ENCODE measurements at places on chromosomes 16 and 17. TPM values are rescaled to one million over a fixed set of nuclear protein-coding genes. Genes with fewer than 3 reads are reported as not detected.
A peak's percentile ranks its signal among the peaks of the same experiment; 100 is the strongest.

- DNase-seq, result no peak
Measured at GRCh38 chr17:32123782-32124181, 18.5 kb upstream of the RHOT1 start.

The LAT gene
- 6.8 TPM for total RNA-seq

- no peak for DNase-seq
Measured at GRCh38 chr16:62709794-62710193, 673.6 kb upstream of the CDH8 start.

The SETD1A gene
- 19.5 TPM for total RNA-seq

- no peak for DNase-seq
Measured at GRCh38 chr17:68182940-68183551, 64.8 kb upstream of the AMZ2 start.

- no peak for DNase-seq
Measured at GRCh38 chr16:16915771-16916170, 536.8 kb downstream of the NPIPA7 start.

The SULT1A1 gene
- 31.1 TPM for total RNA-seq

The SEPTIN12 gene
- 2.6 TPM for total RNA-seq

DNA sequence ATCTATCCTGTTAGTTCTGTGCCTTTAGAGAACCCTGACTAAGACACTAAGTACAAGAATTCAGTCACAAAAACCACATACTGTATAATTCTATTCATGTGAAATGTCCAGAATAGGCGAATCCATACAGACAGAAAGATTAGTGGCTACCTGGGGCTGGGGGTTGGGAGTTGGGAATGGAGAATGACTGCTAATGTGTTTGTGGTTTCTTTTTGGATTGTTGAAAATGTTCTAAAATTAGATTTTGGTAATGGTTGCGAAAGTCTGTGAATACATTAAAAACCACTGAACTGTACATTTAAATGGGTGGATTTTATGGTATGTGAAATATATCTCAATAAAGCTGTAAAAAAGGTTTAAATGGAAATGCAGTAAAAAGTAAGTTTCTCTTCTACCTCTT, 80.4 kb upstream of the AKTIP start:
- no peak for DNase-seq

- DNase-seq, result no peak
Measured at GRCh38 chr16:72797621-72798020, 250.3 kb downstream of the ZFHX3 start.

DNA sequence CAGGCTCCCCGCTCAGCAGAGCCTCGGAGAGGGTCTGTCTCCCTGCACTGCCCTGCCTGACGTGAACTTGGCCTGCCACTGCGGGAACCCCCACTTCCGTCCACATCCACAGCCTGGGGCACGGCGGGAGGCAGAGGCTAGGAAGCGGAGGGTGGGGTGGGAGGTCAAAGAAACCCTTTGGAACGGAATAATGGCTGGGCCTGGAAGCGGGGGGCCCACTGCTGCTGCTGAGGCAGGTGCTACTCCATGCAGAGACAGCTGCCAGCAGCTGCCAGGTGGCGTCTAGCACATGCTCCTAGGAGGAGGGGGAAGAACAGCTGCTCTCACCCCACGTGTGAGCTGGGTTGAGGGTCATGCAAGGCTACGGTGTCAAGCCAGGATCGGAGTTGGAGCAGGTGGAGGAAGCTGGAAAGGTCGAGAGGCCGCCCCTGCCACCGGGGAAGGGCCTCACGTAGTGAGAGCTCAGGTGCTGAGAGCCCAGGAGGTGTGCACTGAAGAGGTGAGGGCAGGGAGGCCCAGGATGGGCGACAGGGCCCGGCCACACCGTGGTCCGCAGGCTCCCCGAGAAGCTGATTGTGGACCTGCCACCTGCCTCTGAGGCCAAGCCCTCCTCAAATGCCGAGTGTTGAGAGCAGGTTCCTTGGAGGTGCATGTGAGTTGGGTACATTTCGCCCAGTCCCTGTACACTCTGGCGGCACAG, 9.8 kb downstream of the FSCN2 start:
- DNase-seq, result no peak

DNA sequence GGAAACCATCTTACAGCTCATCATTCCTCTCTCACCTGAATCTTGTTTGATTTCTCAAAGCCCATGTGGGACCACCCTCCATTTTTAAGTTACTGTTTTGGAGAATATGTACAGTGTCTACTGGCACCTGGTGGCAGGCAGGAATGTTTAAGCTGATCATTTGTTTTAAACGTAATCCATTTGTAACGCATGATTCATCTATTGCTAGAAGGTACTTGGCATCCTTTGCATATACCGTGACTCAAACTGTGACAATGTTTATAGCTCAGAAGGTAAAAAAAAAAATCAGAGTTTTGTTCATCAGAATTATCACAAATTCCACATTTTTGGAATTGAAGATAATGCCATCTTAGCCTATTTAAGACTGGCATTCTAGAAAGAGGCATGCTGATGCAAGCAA, 1007.5 kb upstream of the EEF2KMT start:
- no peak for DNase-seq

DNA sequence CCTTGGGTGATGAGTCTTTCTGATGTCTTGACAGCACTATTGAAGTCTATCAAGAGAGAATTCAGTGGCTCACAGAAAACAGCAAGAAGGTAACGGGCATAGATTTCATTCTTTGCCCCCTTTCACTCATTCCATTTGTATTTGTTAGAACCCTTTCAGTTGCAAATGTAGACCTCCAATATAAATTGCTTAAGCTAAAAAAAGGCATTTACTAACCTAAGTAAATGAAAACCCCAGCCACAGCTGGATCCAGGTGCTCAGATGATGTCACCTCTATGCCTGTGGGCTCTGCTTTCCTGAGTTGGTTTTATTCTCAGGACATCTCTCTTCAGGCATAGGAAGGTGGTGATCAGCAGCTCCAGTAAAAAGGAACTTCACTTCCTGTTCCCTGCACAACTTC, 11.1 kb downstream of the VWA3A start:
- DNase-seq, result no peak

The USB1 gene
- 37.7 TPM for total RNA-seq

GRCh38 chr17:8436169-8436843, 622 bp downstream of the NDEL1 start:
- DNase-seq, result no peak

DNA sequence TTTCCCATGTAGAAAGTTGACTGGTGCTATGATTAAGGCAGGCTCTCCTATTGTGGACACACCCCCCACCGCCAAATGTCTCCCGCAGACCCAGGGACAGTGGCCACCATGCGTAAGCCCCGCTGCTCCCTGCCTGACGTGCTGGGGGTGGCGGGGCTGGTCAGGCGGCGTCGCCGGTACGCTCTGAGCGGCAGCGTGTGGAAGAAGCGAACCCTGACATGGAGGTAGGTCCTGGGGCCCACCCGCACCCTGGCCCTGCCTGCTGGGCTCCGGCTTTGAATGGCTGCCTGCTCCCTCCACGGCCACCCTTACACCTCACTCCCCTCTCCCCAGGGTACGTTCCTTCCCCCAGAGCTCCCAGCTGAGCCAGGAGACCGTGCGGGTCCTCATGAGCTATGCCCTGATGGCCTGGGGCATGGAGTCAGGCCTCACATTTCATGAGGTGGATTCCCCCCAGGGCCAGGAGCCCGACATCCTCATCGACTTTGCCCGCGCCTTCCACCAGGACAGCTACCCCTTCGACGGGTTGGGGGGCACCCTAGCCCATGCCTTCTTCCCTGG, 3.6 kb downstream of the MMP25 start:
- no peak for DNase-seq

GRCh38 chr16:80932708-80933095, 74.0 kb downstream of the CMC2 start:
- DNase-seq, result no peak

DNA sequence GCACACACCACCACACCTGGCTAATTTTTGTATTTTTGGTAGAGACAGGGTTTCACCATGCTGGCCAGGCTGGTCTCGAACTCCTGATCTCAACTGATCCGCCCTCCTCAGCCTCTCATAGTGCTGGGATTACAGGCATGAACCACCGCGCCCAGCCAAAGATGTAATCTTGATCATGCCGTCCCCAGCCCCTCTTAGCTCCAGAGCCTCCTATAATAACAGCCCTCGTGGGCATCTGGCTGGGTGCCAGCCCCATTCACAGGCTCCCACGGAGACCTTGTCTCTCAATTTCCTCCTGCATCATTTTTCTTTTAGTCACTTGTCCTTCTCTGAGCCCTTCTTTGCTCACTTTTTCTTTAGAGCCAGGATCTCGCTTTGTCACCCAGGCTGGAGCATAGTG, 94.2 kb downstream of the KATNIP start:
- no peak for DNase-seq

DNA sequence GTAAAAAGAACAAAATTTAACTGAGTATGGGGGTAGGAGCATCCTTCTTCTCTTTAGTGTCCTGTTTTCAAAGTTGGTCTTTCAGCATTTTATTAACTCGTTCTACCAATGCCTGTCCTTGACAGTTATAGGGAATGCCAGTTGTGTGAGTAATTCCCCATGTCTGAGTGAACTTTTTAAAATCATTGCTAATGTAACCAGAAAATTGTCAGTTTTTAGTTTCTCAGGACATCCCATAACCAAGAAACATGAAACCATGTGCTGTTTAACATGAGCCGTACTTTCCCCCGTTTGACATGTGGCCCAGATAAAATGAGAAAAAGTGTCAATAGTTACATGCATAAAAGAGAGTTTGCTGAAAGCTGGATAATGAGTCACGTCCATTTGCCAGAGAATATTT, 71.4 kb upstream of the ARL4D start:
- DNase-seq, result no peak

The PITPNM3 gene
- total RNA-seq, result 75.5 TPM

The EVPL gene
- total RNA-seq, result 1.4 TPM

- no peak for DNase-seq
Measured at GRCh38 chr16:79482011-79482410, 118.5 kb downstream of the MAF start.

- no peak for DNase-seq
Measured at GRCh38 chr16:79593074-79593531, 7.4 kb downstream of the MAF start.

The KRTAP2-1 gene
- total RNA-seq, result not detected

The CDRT15 gene
- not detected for total RNA-seq

The RPA1 gene
- total RNA-seq, result 64.8 TPM

The HASPIN gene
- total RNA-seq, result not detected

GRCh38 chr17:10357768-10358167, 15.0 kb downstream of the MYH13 start:
- no peak for DNase-seq

DNA sequence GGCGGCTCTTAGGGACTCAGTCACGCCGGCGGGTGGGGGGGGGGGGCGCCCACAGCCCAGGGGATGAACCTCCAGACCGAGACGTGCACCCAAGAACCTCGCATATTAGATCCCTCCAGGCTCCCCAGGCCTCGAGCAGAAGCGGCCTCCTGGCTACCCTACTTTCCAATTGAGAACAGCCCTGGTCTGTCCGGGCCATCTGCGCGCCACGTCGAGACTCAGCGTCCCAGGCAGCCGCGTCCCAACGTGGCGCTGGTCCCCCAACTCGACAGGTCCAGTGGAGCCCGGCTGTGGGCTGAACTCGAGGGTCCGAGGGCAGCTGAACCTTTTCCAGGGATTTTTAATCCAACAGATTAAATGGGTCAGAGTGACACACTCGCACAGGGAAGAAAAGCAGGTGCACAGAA, 2.3 kb upstream of the IRX3 start:
- no peak for DNase-seq

DNA sequence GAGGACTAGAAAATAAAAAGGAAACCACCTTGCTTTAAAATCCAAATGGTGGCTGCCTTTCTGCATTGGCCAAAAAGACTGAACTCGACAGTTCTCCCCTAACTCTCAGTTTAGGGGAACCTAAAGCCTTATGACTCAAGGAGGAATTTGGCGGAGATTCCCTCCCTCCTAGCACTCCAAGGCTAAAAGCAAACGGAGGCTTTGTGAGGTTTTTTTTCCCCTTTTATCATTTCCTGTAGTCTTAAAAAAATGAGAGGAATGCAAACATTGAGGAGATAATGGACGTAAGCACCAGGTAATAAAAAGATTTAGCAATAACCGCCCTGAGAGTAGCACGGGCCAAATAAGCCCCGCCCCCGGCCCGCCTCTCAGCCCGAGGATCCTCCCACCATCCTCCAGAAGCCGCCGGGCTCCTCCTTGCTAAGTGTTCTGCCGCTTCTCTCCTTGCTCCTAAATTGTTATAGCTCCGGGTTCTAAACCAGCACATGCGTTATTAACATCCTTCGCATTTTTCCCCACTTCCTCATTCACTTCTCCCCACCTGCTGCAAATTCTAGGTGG, 5.8 kb upstream of the KIFC3 start:
- DNase-seq, result peak; percentile 50

GRCh38 chr16:74921051-74921450, 63.9 kb downstream of the WDR59 start:
- no peak for DNase-seq

The TNP2 gene
- total RNA-seq, result not detected

The ANKRD40CL gene
- total RNA-seq, result not detected

The RND2 gene
- 22.2 TPM for total RNA-seq

- DNase-seq, result no peak
Measured at GRCh38 chr17:17836818-17837379, at the start of gene SREBF1. Gene SREBF1 (minus strand): TSS chr17:17836986. CDS start chr17:17836817, 169 bp downstream.

The ALOXE3 gene
- total RNA-seq, result 1.3 TPM

- no peak for DNase-seq
Measured at GRCh38 chr16:11731222-11731621, 11.4 kb downstream of the TXNDC11 start.

DNA sequence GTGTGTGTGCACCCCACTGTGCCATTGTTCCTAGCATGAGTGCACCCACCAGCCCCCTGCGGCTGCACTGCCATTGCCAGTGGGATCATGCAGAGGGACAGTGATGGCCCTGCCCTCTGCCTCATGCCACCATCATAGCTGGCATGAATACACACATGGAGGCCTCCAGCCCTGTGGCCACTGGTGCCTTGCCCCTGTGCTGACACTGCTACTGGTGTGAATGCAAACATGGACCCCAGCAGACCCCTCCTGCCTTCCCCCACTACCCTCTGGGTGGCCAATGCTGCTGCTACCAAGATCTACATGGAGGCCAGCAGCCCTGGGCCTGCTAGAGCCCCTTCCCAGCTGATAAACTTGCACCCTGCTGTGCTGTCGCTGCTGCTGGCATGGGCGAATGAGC, 995.5 kb upstream of the GOT2 start:
- no peak for DNase-seq

- DNase-seq, result no peak
Measured at GRCh38 chr17:56034197-56034635, 119.1 kb upstream of the ANKFN1 start.

DNA sequence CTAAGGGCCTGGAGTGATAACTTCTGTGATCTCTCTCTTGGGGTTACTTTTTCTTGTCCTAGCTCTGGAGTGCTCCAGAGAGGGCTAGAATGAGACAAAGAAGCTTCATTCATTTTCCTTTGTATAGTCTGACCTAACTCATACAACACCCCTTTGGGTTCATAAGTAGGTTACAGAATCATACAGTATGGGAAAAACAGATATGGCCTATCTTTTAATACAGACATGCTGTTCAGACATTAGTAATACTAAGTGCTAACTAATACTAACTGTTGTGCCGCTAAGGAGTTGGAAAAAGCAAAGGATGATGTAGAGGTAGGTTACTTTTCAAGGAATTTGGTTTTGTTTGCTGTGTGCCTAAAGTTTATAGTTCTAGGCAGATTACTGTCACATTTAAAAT, 84.7 kb downstream of the NLK start:
- no peak for DNase-seq

The HOXB8 gene
- not detected for total RNA-seq
